ENCODE measurements at places on chromosomes 12 and 14. TPM values are rescaled to one million over a fixed set of nuclear protein-coding genes. Genes with fewer than 3 reads are reported as not detected.

PRIMA1 gene
- 24.5 TPM for total RNA-seq

CEP128 gene
- total RNA-seq: 29.8 TPM

MYF5 gene
- not detected for total RNA-seq

PPP4R4 gene
- 2.3 TPM for total RNA-seq

SLC4A8 gene
- 8.0 TPM for total RNA-seq

ZCRB1 gene
- total RNA-seq: 19.8 TPM

SCNN1A gene
- total RNA-seq: 2.4 TPM

PZP gene
- not detected for total RNA-seq

SCFD1 gene
- total RNA-seq: 291 TPM
